NCI-H2171 (cell line): ENCODE measurements at places on chromosomes 2 and 18.

DNA sequence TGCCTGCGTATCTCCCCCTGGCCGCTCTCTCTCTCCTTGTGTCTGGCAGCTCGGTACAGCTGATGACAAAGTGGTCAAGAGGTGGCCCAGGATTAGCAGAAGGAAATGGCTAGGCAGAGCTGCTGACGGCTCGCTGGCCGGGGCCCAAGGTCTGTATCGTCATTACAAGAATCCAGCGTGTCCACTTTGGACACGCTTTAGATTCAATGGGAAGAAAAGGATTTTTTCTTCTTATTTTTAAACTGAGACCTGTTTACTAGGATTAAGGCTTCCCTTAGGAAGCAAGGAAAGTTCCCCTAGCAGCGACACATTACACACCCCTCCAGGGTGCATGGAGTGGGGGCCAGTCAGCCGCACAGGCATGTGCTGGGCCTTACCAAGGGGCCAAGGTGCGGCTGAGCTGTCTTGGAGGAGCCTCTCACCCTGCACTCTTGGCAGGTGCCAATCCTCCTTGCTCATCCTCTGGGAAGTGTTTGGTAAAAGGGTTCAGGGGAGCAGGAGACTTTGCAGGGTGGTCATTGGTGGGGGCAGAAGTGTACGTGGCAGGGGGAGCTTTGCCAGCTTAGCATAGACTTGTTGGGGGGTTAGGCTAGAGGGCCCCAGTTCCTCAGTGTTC lies 76.8 kb downstream of the POLR1A start:
- DNase-seq = no peak

- DNase-seq = no peak
These were observed 373.1 kb upstream of the SYT4 start for GRCh38 chr18:43650426-43650825.

DNA sequence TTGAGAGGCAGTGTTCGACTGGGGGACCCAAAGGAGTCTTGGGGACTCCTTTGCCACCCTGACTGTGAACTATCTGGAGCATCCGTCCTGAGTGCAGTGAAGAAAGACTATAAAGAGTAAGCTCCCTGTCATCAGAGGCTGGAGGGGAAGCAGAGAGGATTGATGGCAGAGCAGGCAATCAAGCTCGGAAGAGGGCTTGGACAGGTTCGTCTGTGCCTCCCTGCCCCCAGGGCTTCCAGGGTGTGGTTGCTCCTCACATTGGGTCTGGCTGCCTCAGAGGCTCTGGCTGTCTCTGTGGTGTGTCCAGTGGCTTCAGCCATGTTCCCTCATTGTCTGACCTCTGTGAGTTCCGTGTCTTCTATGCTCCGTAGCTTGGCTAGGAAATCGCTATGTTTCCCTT lies 13.8 kb upstream of the EN1 start:
- no peak for DNase-seq

DNA sequence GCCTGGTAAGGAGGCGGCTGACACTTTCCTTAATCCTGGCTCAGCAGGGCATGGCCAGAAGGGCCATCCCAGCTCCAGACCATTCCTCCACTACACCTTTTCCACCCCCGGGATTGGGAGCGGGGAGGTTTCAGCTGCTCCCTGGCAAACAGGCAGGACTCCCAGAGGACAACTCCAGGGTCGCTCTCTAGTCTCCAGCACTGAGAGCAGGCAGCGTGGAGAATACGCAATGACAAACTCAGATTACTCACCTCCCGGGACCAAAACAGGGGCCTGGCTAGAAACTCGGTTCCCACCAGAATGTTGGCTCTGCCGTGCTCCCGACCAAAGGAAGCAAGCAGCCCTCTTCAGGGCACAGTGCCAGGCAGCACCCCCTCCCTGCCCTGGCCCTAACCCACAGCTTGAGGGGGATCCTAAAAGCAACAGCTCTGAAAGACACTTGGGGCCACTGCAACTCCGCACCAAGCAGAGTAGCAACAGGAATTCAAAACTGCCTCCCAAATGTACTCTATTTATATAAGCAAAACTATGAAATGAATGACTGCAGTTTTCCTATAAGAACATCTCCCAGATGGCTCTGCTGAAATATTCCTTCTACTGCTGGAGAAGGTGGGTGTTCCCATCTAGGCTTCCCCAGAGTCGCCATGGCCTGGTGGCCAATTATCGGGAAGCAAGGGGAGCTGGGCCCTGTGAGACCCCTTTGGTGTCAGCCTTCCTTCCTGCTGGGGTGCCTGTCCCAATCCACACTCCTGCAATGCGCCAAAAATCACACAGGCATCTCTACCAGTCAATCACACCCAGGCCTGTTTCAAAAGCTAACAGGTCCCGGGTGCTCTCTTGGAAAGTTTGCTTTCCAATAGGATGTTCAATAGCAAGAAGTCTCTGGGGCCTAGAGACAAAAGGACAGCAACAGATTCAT lies 61.2 kb upstream of the POMC start:
- DNase-seq = no peak

DNA sequence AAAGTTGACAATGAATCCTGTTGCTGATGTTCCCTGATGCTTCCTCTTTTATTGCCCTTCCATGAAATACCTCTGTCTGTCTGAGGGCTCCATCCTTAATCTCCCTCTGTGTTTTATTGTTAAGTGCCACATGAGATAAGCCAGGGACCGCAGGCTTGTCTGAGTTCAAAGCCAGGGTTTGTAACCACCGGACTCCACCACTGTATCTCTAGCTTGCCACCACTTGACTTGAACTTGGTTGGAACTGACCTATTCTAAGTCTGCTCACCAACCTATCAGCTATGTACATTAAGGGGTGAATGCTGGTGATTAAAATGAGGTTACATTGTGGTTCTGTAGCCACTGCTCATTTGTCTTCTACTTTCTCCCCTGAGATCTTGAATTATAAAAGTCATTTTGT lies 328.5 kb upstream of the ZEB2 start:
- no peak for DNase-seq

DNA sequence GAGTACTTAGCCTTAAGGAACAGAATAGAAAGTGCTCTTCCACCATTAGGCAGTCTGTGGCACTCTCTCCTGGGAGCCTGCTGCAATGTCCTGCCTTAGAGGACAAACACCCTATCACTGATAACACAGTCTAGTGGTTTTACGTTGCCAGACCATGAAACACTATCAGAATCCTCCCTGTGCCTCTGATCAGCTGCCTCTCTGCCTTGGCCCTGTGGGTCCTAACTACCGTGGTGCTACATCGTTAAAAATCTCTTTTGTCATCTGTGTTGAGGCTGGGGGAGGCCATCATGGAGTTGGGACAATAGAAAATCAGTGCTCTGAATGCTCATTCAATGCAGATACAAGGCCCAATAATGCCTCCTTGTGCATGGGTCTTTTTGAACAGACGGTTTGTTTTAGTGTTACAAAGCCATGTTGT lies 11.9 kb upstream of the APCDD1 start:
- no peak for DNase-seq

DNA sequence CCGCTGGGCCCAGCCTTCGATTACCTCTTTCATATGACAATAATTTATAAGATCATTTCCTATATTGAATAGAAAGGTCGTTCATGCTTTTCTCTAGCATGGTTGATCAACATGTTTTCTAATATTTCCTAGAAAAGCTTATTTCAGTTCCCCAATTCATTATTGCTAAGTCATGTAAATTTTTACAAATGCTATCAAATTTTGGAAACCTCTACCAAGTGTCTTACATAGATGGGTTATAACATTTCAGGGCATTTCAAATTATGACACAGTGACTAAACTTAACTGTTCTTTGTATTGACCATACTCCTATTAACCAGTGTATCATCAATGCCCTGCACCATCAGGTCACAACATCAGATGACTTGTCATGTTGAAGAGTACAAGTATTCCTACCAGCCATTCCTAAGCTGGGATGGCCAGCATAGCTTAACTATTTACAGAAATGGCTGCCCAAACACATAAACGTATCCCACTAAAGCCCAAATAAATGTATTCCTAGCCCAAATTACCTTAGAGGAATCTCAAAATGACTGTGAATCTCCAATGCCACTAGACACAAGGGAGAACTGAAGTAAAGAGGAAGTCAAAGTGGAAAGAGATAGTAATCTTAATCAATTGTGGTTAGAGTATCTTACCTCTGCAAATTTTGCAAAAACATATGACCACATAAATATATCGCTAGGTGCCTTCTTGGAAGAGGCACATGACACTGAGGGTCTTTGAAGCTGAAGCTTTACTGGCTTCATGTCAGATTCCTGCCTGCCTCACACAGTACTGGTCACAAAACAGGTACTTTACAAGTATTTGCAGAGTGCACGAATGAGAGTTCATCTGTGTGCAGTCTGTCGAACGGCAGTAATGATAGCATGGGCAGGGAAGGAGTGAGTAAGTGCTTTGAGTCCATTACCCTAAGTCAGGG lies 87.3 kb upstream of the TLK1 start:
- no peak for DNase-seq

DNA sequence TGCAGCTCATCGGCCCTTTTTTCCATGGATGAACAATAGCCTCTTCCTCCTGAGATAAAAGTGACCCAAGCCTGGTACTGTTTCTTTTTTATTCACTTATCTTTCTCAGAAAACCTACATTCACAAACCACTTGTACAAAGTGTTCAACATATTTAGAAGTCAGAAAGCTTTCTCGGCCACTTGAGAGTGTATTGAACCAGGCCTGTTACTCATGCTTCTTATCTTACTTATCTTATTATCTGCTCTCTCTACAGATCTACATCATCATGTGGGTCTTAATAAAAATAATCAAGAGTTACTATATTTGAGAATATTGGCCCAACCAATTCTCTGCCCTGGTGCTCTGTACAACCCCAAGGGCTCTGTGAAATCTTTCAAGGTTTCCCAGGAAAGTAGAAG lies 242.1 kb downstream of the MREG start:
- DNase-seq = no peak

GRCh38 chr2:22198381-22199283 lies 1074.9 kb downstream of the TDRD15 start:
- DNase-seq = no peak

- no peak for DNase-seq
These were observed 5.9 kb upstream of the CERS6 start for GRCh38 chr2:168450171-168450570.

GRCh38 chr2:55391615-55392242 lies 27.9 kb downstream of the CCDC88A start:
- DNase-seq = no peak

DNA sequence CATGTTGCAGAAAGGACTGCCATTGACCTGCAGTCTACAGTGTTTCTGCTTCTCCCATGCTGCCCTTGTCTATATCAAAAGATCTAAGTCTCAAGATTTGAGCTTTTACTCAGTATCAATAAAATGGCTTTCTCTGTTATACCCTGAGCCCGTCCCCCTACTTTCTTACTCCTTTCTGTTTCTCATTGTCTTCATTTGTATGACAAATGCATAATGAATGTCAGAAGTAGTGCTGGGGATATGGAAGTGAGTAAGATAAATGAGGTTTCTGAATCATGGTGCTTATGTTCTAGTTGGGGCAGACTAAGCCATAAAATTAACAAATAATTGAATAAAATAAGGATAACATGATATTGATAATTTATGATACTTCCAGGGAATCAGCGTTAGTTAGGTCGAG lies 128.6 kb downstream of the PARD3B start:
- DNase-seq = no peak

DNA sequence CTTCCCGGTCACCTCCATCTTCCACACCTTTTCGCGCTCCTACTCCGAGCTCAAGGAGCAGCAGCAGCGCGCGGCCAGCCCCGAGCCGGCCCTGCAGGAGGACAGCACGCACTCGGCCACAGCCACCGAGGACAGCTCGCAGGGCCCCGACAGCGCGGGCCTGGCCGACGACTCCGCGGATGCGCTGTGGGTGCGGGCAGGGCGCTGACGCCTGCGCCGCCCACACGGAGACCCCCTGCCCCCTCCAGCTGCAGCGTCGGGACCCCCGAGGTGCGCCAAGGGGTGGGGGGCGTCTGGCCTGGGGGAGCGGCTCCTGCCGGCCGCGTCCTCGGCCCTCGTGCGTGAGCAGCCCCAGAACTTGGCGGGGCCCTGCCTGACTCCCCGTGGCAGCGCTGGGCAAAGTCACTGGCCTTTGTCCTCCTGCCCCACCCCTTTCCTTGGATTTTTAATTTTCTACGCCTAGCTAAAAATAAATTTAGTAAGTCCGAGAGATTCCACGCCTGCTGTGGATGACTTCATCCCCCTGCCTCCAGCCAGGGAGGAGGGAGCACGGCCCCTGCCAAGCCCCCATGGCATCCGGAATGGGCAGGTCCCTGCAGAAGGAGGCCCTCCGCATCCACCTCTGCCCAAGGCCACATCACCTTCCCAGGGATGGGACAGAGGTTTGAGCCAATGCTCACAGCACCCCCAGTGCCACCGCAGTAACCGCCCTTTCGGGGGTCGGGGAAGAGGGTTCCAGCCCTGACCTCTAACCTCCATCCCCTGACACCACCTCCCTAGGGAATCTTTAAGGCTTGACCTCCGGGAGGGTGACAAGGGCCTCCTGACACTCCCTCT lies 51.6 kb downstream of the SLC66A2 start:
- no peak for DNase-seq

DNA sequence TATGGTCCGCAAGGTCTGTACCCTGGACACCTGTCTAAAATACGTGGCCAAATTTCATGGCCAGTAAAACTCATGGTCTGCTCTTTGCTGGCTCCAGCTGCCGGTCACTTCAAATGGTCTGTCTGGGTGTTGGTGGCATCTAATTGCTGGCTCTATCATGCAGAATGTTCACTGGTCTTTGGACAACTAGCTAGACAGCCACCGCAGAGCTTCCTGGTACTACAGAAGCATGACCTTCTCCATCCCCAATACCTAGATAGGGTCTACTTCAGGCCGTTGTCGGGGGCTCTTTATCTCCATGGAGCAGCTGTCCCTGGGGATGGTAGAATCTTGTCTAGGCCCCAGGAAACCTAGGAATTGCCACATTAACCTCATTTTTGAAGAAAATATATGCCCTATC lies 88.4 kb upstream of the RMDN2 start:
- DNase-seq = no peak

DNA sequence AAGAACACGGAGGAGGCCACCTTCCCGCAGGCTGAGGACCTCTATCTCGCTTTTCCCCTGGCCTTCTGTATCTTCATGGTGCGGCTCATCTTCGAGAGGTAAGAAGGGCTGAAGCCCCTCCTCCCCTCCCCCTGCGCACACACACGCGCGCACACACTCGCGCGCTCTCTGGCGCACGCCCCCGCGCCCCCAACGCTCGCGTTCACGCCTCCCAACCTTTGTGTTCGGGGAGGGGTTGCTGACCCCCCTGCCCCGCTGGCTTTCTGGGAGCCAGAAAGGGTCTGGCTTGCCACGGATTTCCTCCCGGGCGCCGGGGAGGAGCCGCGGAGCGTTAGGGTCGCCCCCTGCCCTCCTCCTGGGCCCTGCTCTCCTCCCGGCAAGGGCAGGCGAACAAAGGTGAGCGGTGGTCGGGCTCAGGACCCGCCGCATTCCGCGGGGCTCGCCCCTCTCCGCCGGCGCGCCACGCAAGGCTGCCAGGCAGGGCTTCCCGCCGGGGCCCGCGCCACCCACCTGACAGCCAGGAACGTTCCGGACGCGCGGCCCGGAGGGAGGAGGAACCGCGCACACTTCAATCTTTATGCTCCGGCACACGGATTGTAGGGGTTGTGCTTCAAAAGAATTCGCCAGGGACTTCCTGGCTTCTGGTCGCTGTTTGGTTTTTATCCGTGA lies 583 bp downstream of the CERS6 start:
- peak; percentile 65 for DNase-seq

DNA sequence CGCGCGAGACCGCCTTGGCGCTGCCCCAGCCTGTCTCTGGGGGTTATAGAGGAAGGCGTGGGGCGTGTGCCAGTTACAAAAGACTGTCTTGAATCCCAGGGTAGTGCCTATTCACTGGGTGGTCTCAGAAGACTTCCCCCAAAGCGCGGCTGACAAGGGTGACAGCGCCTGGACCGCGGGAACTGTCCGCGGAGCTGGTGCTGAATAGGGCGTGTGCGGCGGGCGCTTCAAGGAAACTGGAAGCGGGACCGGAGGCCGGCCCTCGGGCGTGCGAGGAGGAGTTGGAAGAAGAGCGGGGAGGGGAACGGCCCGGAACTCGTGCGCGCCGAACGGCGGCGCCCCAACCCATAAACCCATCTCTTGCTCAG lies 2.3 kb downstream of the EGR4 start:
- no peak for DNase-seq
